Right lobe of liver (tissue), 6 donors: ENCODE measurements at places on chromosomes 1 and 21. TPM values are rescaled to one million over a fixed set of nuclear protein-coding genes. Genes with fewer than 3 reads are reported as not detected.

DNA sequence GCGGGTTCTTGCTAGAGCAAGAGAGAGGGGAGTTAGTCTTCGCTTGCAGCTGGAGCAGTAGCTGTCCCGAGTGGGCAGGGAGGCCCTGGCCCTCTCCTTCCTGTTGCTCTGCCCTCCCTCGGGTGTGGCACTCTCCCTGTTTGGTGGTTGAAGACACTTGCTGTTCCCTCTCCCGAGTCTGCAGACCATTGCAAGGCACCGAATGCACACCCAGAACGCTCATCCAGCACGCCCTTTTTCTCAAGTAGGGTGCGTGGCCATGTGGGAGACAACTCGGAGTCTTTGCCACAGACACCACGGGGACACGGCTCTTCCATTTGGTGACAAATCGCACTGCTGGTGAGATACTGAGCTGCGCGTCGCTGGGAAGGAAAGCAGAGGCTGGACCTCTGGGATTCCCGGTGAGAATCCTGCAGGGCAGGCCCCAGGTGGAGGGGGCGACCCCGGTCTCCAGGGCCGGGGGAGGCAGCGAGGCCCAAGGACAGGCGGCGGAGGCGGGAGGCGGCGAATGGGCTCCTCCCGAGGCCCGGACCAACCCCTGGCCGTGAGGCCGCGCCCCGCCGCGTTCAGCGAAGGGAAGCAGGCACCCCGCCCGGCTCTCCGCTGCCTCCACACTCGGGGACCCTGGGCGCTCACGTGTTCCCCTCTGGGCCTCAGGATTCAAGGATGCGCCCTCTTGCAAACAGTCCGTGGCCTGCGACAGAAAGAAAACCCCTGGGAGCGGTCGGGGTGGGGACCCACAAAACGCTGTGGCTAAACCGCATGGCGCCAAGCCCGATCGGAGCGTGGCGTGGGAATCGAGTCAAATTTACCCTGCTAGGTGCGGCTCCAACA is 10.4 kb upstream of the TMEM200B start:
- no peak overlapping the region for H3K27ac ChIP-seq
- no peaks in the 10 kb centered on the region for H3K27me3 ChIP-seq
- no peak for DNase-seq
- H3K4me3 ChIP-seq, result no peak overlapping the region
- H3K4me1 ChIP-seq, result peaks cover 8% of the 10 kb centered on the region
- no peaks in the 10 kb centered on the region for H3K36me3 ChIP-seq

DNA sequence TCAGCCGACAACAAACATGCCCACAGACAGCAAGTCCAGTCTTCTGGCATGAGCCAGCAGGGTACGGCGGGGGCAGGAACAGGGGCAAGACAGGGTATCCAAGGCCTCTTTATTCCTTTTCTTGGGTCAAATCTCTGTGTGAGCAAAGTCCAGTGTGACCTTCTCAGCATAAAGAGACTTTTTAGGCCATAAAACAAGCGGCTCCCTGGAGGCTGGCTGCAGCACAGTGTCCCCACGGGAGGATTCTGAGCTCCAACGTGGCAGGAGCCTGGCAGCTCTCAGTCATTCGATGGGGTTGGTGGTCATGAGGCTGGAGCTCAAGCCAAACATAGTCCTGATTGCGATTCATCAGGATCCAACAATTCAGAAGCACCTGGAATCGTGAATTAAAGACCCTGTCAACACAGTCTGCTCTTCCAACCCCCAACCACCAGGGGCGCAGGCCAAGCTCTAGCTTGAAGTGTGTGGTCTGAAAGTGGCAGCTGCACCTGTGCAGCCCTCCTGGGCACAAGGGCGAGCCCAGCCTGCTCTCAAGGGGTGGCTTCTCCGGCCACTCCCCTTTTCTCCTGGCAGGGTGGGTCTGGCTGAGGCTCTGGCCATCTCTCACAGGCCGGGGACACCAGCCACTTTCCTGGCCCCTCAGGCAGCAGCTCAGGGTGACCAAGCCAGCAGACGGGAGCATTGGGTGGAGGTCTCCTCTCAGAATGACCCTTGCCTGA is 62.1 kb downstream of the SLC66A1 start:
- H3K4me1 ChIP-seq, result no peaks in the 10 kb centered on the region
- no peaks in the 10 kb centered on the region for H3K36me3 ChIP-seq
- no peak overlapping the region for H3K4me3 ChIP-seq
- no peak overlapping the region for H3K27ac ChIP-seq

DNA sequence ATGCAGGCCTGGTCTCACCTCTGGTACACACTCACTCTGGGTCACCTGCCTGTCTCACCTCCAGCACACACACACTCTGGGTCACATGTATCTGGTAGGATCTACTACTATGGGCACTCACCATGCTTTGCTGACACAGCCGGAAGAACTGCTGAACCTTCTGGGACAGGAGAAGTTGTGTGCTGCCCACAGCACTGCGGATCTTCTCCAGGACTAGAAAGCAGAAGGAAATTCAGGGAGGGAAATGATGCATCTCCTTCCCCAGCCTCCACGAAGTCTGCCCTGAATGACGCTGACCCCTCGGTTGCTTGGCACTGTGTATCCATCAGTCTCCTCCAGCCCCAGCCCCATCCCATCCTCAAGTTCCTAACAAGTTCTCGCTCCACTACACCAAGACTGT is 7.9 kb upstream of the SMIM12 start:
- H3K4me1 ChIP-seq, result no peaks in the 10 kb centered on the region
- H3K36me3 ChIP-seq, result no peaks in the 10 kb centered on the region
- no peak for DNase-seq
- H3K27me3 ChIP-seq, result no peaks in the 10 kb centered on the region

DNA sequence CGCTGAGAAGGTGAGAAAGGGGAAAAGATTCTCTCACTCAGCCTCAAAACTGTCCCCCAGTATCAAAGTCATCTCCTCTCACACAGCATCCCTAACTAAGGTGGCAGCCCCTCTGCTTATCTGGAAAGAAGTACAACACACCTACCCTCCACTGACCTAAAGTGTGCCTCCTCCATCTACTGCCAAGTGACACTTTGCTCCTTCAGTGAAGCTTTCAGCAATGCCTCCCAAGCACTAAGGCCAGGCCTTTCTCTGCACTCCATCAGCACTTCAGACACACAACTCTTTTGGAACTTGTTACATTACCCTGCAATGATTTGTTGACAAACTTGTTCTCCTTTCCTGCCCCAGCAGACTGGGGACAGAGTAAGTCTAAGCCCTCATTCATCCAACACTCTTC is 1.4 kb downstream of the SH3BP5L start:
- H3K27ac ChIP-seq, result no peak overlapping the region
- H3K4me3 ChIP-seq, result no peak overlapping the region
- no peaks in the 10 kb centered on the region for H3K36me3 ChIP-seq
- no peaks in the 10 kb centered on the region for H3K27me3 ChIP-seq
- H3K4me1 ChIP-seq, result peaks cover 24% of the 10 kb centered on the region

GRCh38 chr1:245604979-245605378 is 450.2 kb downstream of the KIF26B start:
- H3K4me3 ChIP-seq, result no peak overlapping the region
- no peak overlapping the region for H3K27ac ChIP-seq
- no peak for DNase-seq
- H3K27me3 ChIP-seq, result no peaks in the 10 kb centered on the region
- no peaks in the 10 kb centered on the region for H3K4me1 ChIP-seq

DNA sequence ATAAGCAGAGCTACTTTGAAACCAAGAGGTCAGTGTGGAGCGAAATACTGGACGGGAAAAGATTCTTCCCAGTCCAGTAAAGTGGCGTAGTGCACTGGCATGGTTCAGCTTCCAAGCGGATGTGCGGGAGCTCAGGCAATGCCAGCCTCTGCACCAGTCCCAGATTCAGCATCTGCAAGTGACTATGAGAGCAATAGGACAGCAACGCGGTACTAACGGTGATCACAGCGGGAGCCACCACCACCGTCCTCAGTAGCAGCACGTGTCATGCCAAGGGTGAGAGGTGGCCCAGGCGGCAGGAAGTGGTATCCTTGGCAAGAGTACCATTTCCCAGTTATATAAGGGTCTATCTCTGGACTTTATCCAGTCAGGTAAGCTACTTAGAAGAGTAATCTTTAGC is 17.8 kb downstream of the PLD5 start:
- H3K27me3 ChIP-seq, result no peaks in the 10 kb centered on the region
- DNase-seq, result no peak
- no peak overlapping the region for H3K27ac ChIP-seq
- no peaks in the 10 kb centered on the region for H3K36me3 ChIP-seq
- H3K4me1 ChIP-seq, result no peaks in the 10 kb centered on the region
- no peak overlapping the region for H3K4me3 ChIP-seq

DNA sequence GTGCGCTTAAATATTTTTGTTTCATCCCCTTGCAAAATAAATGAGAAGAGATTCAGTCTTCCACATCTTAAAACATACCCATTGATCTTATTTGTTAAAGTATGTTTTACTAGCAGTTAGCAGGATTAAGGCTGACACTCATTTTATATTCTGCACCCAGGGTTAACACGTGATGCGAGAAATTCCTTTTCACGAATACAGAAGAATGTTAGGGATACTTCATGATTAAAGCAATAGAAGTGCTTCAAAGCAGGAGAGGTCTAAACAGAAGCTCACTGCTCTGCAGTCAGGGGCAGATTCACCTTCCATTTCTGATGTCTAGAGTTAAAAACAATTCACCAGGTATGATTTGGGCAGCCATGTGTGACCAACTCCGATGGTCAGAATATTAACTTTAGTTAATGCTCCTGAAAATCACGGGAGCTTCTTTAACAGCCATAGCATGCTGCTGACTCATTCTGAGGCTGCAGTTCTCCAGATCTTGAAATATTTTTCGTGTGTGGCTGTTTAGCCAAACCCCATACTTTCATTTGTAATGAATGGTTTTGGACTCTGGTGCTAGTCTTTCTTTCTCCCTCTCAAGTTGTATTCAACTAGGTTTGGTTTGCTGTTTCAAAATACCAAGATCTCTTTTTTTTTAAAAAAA is 19.7 kb downstream of the BCAR3 start:
- no peak overlapping the region for H3K4me3 ChIP-seq
- DNase-seq, result no peak
- H3K4me1 ChIP-seq, result no peaks in the 10 kb centered on the region

GSTM1 gene
- total RNA-seq, result not detected

MYBPH gene
- total RNA-seq, result 0.12 TPM

ACTL8 gene
- not detected for total RNA-seq
